ENCODE measurements at places on chromosomes 6 and 20. TPM values are rescaled to one million over a fixed set of nuclear protein-coding genes. Genes with fewer than 3 reads are reported as not detected.

APMAP gene
- 166 TPM for total RNA-seq

SLC17A3 gene
- total RNA-seq = 0.93 TPM

MKKS gene
- 16.3 TPM for total RNA-seq

GSTA2 gene
- total RNA-seq = not detected

MYO6 gene
- 6.8 TPM for total RNA-seq

GJA10 gene
- not detected for total RNA-seq
